ENCODE measurements at places on chromosomes 4 and X.

GRCh38 chr4:93199492-93199891 lies 629.1 kb upstream of the ATOH1 start:
- DNase-seq = peak; percentile 91

- no peak for DNase-seq
Observed at GRCh38 chr4:88993246-88993645, 63.7 kb downstream of the FAM13A start.

GRCh38 chr4:158208963-158209640 lies 1.2 kb upstream of the TMEM144 start:
- no peak for DNase-seq

DNA sequence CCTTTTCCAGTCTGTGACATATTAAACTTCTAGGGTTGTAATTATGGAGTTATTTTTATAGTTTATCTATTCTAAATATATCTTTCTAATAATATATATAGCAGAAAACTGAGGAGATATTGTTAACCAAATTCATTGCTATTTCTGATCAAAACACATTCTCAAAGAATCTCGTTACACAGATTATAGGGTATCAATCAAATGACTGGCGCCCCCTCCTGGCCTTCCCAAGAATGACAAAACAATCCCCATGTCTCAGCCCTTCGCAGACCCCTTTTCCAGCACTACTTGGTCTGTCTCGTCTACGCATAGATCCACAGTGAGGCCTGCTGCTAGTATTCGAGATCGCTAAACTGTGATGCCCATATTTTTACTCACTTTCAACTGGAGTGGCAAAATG lies 209.3 kb downstream of the GPC3 start:
- DNase-seq = peak; percentile 23

DNA sequence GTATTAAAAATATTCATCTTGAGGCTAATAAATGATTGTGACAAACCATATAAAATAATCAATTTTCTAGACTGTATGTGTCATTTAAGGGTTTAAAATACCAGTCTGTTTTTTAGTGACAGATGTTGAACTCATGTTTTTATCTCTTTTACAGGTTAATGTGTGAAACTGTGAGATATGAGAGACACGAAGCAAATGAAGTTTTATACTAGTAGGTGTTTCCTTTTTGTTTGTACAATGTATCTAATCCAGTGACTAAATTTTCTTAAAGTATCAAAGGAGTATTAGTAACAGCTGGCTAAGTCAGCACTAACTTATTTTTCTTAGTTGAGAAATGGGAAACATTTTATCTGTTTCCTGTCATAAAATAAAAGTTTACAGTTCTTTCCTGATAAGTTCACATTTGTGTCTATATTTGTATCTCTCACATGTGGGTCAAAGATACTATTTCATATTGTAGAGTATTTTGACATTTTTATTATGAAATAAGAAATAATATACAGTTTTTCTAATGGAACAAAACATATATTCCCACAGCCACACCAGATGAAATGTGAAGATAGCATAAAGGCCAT lies 90.3 kb downstream of the RAPGEF2 start:
- no peak for DNase-seq

DNA sequence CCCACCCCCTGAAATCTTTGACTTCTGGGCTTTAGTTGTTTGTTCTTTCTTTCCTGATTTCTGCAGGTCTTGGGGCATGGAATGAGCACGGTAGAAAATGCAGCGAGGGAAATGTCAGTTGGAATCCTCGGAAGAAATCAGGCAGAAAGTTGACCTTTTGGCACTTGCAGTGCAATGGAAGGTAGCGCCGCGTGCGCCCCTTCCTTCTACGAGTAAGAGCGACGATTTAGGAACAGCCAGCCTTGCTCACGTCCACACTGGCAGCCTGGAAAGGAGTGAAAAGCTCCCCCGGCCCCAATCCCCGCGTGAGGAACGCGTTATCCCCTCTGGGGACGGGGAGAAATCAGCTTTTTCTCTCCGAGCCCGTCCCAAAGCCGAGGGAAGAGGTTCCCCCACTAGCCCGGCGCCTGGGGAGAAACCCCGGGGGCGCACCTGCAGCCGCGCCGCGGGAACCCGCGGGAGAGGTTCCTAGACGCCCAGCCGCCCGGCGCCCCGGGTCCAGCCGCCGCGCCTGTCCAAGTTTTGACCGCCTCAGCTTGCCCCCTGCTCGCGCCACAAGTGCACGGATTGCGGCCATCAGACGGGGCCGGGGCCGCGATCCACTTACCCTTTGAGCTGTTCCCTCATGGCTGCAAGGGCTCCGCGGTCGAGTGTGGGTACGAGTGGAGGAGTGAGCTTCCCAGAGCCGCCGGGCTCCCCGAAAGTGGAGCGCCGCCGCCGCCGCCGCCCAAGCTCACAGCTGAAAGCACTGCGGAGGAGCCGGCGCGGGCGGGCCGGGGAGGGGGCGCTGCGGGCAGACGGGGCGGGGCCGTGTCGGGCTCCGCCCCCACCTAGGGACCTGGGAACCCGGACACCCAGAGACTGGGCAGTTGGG lies 194.6 kb upstream of the FTHL17 start:
- DNase-seq = peak; percentile 64

DNA sequence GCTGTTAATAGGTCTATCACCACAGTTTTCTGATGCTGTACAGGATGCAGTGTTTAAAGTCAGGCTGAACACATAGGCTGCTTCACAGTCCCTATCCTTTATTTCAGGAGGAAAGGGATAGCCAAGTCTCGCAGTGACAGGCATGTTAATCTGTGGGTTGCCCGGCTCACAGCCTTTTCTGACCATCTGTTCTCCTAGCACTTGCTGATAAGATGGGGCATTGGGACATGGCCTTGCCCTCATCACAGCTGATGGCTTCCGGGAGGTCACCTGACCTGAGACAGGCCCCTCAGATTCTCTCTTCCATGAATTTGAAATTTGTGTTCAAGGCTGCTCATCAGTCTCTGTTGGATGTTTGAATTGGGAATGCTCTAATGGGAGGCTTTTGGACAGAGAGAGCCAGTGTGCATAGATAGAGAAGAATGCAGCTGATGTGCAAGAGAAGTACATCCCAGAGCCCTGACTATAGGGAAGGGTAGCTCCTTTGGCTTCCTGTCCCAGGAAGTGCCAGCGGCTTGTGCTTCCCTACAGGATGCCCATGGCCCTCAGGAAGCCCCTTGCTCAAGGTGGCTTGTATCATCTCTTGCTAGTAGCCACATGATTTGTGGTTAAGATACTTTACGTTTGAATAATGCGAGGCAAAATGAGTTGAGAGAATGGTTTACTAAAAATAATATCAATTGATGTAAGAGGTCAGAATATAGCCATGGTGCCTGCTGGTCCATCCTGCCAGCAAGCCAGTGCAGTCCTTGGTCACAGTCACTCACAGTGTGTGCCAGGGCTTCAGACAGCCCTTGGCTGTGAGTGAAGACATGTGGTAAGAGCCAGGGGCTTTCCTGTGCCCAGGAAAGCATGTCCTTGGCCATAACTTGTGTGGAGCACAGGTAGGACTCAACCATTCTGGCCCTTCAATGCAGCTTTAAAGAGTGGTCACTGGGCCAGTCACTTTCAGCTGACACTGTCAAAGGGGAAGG lies 88.6 kb downstream of the TSPAN7 start:
- no peak for DNase-seq

DNA sequence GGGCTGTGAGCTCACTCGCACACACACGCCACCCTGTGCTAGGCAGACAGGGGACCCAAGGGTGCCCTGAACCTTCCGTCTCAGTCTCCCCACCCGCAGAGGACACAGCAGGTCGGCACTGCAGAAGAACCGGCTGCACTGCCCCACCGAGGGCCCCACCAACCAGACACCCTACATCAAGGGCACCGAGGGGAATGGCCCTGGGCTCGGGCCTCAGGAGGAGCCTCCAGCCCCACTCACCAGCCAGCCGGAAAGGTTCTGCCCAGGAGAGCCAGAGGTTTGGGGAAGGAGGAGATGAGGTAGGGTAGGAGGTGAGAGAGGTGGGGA lies 45.9 kb downstream of the FAM53A start:
- DNase-seq = no peak

- DNase-seq = no peak
Observed at GRCh38 chrX:107610667-107611066, 17.6 kb upstream of the PRPS1 start.

- DNase-seq = no peak
Observed at GRCh38 chr4:185144601-185145240, 1.7 kb downstream of the SLC25A4 start.

- peak; percentile 41 for DNase-seq
Observed at GRCh38 chr4:168514249-168514852, 17.5 kb downstream of the PALLD start.

DNA sequence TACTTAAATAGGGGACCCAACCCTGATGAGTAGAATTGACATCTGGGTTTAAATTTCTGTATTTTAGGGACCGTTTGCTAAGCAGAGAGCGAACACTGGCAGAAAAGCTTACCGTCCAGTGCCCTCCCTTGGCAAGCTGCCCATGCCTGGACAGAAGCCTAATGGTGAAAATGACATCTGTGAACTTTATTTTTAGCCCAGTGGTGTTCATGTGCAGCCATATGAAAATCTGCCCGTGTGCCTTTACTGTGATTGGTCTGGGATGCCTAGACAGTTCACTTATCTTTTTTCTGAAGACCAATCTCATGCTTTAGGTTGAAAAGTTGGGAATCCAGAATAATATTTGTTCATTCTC lies 1.1 kb downstream of the STBD1 start:
- no peak for DNase-seq

DNA sequence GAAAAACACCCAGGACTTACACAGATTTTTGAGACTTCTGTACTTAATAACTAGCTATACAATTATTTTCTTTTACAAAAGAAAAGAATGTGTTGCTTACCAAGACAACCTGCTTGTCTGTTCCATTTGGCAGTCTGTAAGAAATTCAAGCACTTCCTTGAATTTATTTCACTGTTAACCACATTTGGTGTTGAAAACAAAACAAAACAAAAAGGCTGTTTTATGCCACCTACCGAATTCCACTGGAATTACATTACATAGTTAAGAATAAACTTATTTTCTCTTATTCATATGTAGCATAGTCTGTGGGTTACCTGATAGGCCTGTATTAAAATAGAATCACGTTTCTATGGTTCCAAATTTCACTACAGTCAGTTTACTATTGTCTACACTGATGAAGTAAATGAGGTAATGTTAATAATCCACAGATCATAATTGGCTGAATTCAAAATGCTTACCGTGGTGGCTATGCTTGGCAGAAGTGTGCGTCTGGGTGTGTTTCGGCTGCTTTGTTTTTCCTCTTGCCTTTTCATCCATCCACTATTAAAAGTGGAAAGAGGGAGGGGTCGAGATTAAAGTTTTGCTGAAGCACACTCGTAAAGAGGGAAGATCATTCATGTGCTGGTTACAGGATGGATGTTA lies at the start of gene TLR1:
TLR1 (minus strand) TSS at position 138 of the 642 bp plus-strand sequence. CDS start 5,960 bp downstream, outside the sequence.
- no peak for DNase-seq

DNA sequence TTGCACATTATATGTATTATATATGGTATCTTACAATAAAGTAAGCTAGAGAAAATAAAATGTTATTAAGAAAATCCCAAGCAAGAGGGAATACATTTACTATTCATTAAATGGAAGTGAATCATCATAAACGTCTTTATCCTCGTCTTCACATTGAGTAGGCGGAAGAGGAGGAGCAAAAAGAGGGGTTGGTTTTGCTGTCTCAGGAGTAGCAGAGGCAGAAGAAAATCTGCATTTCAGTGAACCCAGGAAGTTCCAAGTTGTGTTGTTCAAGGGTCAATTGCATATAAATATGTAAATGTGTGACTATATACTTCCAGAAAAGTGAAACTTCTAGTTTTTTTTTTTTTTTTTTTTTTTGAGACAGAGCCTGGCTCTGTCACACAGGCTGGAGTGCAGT lies 301.4 kb downstream of the TMA16 start:
- no peak for DNase-seq

DNA sequence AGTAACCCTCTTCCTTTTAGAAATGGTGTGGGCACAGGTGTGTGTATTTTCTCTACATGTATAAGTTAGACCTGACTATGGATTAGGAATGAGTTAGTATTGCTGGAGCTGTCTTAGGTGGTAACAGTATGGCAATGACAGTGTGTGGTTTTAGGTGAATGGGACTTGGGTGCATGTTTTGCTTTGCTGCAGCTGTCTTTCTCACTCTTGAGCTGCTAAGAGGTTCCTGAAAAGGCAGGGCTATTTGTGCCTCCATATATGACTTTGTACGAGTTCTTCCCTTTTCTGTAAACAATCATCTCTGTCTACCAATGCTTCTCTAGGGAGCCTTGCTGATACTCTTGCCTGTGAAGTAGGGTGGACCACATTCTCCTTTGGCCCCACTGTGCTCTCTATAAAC lies 234.8 kb upstream of the HHIP start:
- DNase-seq = no peak

DNA sequence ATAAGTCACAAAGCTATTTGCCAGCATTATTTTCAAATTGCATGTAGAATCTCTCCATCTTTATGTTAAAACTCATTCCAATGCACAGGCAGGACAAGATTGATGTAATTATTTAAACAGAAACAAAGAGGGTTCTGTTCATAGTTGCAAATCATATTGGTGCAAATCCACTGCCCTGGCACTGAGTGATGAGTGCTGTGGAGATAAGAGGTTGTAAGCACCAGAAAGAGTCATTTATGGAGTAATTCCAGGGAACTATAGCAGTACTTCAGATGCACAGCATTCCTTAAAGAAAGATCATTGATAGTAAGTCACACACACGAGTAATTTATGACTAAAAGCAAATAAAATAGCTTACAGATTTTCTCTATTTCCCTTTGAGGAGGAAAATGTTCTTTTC lies 337.7 kb upstream of the CTSO start:
- DNase-seq = no peak

DNA sequence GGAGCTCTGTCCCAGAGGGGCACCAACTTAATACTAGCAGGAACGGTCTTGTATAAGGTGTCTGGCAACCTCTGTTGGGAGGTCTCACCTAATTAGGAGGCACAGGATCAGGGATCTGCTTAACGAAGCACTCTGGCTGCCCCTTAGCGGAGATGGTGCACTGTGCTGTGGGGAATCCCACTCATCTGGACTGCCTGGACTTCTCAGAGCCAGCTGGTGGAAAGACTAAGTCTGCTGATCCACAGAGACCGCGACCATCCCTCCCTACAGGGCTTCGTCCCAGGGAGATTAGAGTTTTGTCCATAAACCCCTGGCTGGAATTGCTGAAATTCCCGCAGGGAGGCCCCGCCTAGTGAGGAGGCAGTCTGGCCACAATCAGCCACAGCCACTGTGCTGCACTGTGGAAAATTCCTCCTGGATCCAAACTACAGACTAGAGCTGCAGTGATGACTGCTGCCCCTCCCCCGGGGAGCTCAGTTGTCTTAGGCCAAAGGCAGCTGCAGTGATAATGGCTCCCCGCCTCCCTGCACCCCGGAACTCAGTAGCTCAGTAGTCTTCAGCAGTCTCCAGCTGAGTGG lies 22.0 kb upstream of the ZCCHC4 start:
- DNase-seq = no peak

- DNase-seq = no peak
Observed at GRCh38 chr4:100590325-100590724, 72.5 kb upstream of the EMCN start.

- no peak for DNase-seq
Observed at GRCh38 chrX:337331-337831, 18.8 kb upstream of the GTPBP6 start.

DNA sequence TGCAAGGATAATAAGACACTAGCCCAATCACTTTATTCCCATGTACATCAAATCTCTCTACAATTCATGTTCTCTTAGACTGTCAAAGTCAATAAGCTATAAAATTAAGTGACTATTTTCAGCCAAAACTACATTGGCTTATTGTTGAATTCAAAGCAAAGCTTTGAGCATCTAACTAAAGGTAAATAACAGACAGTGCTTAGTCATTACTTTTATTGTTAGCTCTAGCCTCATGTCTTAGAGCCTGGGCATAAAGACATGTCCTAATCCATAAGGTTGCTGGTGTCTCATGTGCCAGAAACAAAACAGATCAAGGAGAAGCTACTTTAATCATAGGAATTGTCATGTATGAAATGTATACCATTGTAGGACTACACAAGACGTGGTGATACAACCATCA lies 103.1 kb upstream of the UNC5C start:
- no peak for DNase-seq
